ENCODE measurements at places on chromosomes 4 and X. TPM values are rescaled to one million over a fixed set of nuclear protein-coding genes. Genes with fewer than 3 reads are reported as not detected.

- no peak for DNase-seq
These were observed 182.2 kb downstream of the BMPR1B start for GRCh38 chr4:94939791-94940519.

The ADGRG2 gene
- total RNA-seq, result not detected

The LUZP4 gene
- total RNA-seq, result not detected

The TENM3 gene
- 10.3 TPM for total RNA-seq

- no peak for DNase-seq
These were observed 105.7 kb downstream of the FRAS1 start for GRCh38 chr4:78162821-78163220.

GRCh38 chrX:135302269-135302873 lies 6.9 kb upstream of the ETDC start:
- no peak for DNase-seq

DNA sequence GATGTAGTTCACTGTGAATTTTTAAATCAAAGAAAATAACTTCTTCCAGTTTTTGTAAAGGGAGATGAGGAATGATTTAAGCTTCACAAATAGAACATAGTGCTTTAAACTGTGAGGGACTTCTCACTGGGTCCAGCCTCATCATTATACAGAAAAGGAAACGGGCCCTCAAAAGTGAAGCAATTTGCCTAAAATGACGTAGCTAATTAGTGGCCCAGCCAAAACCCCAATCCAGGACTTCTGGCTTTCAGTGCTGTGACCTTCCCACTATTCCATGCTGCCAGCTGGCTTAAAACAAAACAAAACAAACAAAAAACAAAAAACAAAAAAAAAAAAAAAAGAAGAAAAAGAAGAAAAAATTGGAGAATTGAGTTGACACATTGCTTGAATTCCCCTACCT lies 45.0 kb upstream of the STOX2 start:
- no peak for DNase-seq

DNA sequence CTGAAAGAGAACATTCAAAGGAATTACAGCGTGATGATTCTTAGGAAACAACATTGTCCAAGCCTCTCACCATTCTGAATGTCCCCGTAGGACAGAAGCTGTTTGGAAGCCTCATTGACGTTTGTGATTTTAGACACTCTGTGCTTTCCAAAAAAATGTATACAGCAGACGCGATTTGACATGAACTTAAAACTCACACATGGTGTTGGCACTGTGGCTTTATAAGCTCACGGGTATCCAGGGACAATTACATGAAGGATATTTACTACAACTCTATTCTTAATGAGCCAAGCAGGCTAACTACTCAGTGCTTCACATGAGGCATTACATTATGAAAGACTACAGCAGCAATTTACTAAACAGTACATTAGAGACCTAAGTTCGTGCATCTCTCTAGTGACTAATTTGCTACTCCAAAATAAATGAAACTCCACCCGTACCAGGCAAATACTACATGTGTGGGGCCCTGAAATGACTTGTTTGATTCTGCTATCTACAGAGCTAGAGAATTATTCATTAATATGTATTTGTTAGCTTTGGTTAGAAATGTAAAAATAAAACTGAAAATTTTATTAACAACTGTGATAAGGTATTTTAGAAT lies 620.7 kb downstream of the SPRY1 start:
- no peak for DNase-seq

The PGAM4 gene
- total RNA-seq, result not detected

The RIBC1 gene
- total RNA-seq, result 0.13 TPM

- no peak for DNase-seq
These were observed 1022.4 kb upstream of the DIAPH2 start for GRCh38 chrX:95662200-95662599.

GRCh38 chr4:178244785-178245184 lies 802.5 kb upstream of the AGA start:
- no peak for DNase-seq

GRCh38 chrX:24055043-24055356 lies 244 bp downstream of the EIF2S3 start:
- DNase-seq, result no peak

The RAB33A gene
- total RNA-seq, result 0.25 TPM

The AKAP4 gene
- not detected for total RNA-seq

GRCh38 chrX:155819525-155819924 lies 61.6 kb upstream of the VAMP7 start:
- no peak for DNase-seq

The IBSP gene
- not detected for total RNA-seq

DNA sequence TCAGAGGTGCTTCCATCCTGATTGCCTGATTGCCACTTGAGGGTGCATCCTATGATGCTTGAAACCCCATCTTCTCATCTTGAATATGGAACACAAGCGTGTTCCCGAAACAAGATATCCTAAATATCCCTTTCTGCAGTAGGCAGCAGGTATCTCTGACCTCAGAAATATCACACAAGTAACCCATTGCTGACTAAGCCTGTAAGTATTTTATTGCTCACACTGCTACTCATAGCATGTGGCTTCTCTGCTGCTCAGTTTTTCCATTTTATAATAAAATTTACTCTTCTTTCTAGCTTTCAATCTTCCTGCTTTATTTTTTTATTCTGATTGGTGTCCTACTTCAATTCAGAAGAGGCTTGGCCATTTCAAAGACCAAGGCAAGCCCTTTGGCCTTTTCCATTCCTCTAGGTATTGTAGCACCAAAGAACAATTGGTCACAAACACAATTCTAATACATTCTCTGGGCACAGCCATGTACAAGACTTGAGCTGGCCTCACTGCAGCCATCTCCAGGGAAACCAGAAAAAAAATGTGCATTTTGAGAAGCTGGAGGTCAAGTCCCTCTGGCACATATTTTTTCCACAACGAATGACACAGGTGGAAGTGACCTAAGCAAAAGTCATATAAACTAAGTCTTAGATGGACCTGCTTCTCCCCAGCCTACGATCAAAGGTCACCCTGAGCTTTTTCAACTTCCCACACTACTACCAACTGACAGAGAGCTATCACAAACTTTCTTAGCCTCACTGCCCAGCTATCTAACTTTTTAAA lies 107.0 kb downstream of the OR13H1 start:
- no peak for DNase-seq

- DNase-seq, result no peak
These were observed 361.9 kb downstream of the PCDH19 start for GRCh38 chrX:100048156-100048555.

The MAGEA1 gene
- not detected for total RNA-seq

The MAPK10 gene
- 0.13 TPM for total RNA-seq

GRCh38 chrX:9619581-9619980 lies 146.1 kb downstream of the GPR143 start:
- DNase-seq, result no peak

GRCh38 chr4:144557404-144557803 lies 88.6 kb upstream of the HHIP start:
- no peak for DNase-seq

- DNase-seq, result peak; percentile 50
These were observed 56.3 kb downstream of the ZAR1 start for GRCh38 chr4:48546336-48546735.

- DNase-seq, result no peak
These were observed 26.7 kb downstream of the ZNF330 start for GRCh38 chr4:141247430-141247780.

DNA sequence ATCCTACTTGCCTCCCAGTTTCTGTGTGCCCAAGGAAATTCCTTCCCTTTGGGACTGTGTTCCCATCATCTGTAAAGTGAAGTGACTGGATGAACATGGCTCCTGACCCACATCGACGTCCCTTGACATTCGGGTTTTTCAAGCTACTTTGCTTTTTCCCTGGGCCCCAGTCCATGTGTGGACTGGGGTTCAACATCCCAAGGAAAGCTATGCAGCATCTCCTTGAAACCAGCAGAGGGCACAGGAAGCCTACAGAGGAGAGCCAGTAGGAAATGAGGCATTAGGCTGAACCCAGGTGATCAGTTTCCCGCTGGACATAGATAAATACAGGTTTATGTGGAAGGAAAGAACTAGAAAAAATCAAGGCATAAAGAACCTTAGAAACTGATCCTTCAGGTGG lies 145.1 kb upstream of the ARHGEF9 start:
- no peak for DNase-seq

DNA sequence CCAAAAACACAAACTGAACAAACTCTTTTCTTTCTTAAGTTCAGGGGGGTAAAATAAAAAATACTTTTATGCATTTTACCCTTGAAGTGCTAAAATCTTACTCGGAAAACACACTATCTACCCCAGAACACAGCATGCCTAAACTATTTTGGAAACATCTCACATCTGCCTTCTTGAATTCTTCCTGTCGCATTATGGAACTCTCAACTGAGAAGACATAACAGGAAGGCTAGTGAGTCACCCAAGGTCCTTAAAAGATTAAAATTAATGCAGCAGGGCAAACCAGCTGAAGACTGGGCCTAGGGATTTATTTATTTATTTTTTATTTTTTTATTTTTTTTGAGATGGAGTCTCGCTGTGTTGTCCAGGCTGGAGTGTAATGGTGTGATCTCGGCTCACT lies 208.2 kb downstream of the APBB2 start:
- DNase-seq, result peak; percentile 55

The KIT gene
- total RNA-seq, result 1.2 TPM

DNA sequence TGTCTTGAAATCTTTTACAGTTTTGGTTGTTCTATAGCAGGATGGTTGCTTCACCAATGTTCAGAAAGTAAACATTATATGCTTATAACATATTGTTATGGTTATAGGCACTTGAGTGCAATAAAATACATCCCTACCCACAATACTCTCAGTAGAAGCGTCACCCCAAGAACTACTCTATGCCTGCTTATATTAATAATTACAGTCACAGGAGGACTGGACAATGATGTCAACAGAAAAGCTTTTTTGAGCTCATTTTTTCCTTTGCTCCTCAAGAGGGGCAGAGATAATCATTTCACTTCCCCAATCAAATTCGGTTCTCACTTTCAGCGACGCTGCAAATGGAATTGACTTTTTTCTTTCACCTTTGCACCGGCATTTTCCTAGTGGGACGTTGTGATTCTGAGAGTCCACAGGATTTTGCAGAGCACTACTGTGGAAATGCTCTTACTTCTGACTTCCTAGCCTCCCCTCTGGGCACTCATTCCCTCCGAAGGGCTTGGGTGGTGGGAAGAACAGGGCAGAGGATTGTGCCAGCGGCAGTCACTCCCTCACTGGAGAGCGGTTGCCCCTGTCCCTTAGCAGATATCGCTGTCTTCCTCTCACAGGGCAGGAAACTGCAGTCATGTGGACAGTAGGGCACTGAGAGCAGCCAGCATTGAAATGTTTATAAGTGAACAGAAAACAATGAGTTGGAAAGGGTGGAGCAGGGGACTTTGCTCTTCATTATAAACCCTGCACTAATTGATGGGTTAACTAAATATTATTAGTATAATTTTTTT lies 24.9 kb upstream of the SGMS2 start:
- DNase-seq, result peak; percentile 52

DNA sequence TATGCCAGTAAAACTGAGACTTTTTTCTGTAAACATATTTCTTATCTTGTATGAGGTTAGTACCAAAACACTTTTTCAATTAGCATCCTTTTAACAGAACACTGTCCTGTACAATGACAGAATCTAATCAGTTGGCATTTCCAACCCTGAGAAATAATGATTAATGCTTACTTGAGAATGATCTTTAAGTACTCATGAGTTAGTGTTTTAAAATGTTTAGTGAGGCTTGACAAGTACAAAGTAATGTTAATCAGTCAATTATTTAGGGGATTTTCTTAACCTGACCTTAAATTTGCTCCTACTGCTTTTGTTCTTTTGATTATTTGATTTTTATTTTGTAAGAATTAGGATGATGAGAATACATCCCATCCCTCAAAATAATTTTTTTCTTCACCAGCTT lies 496.5 kb downstream of the RPA4 start:
- DNase-seq, result no peak

DNA sequence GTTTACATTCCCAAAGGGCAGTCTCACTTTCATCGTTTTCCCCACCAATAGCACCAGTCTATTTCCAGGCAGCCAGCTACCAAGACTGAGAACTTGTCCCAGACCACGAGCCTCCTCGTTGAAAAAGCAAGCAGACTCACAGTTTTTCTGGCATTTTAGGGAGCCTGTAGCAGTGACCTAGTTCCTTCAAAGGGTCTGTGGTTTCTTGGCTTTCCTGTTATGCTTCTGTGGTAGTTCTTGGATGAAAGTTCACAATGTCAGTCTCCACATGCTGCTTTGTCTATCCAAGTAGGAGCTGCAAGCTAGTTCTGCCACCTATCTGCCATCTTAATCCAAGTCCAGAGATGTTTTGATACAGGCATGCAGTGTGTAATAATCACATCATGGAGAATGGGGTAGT lies 151.6 kb upstream of the ZC4H2 start:
- no peak for DNase-seq

The WAS gene
- total RNA-seq, result not detected

The XAGE1A gene
- not detected for total RNA-seq

- no peak for DNase-seq
These were observed 68.8 kb upstream of the BLTP1 start for GRCh38 chr4:122083351-122083750.

GRCh38 chr4:8846826-8847225 lies 24.8 kb downstream of the HMX1 start:
- no peak for DNase-seq

GRCh38 chr4:82524570-82525152 lies 37.1 kb downstream of the TMEM150C start:
- DNase-seq, result no peak
